ENCODE measurements at places on chromosomes 2 and 18.

DNA sequence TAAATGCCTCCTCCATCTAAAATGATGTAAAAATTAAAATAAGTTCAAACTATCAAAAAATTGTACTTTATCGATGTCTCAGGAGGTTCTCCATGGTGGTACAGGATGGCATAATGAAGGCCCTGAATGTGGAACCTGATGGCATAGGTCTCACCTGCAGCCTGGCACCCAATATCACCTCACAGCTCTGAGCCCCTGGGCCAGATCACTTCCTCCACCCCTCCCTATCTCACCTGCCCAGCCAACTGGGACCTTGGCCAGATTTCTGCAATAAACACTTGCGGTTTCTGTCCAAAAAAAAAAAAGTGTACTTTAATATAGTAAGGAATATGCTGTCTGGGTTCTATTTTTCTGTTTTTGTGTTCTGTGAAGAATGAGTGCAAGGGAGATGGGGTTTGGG, 6.7 kb upstream of the RBM45 start:
- no peak for DNase-seq

- peak; percentile 90 for DNase-seq
These were observed at the start of gene TWIST2 for GRCh38 chr2:238847841-238848690. Gene TWIST2 (plus strand): TSS chr2:238848085. CDS start chr2:238848216, 131 bp downstream.

DNA sequence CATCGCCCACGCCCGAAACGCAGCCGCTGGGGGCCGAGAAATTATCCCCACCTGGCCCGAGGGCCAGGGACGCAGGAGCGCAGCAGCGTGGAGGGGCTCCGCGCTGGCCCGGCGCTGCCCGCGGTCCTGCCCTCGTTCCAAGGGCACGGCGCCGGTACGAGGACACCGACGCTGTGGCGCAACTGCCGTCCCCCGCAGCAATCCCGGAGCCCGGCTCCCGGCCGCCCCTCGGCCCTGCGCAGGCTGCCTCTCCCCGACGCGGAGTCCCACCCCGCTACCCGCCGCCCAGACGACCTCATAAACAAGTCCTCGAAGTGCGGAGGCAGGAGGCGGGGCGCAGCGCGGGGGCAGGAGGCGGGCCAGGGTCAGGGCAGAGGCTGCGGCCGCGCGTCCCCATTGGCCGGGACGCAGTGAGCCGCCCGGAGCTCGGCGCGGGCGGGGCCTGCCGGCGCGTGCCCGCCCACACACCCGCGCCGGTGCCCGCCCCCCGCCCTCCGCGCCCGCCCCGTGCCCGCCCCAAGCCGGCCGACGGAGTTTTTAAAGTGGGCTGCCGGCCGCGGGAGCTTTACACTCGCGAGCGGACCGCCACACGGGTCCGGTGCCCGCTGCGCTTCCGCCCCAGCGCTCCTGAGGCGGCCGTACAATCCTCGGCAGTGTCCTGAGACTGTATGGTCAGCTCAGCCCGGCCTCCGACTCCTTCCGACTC, at the start of gene EPAS1:
Gene EPAS1 (plus strand): TSS at position 568 of the 706 bp plus-strand sequence. CDS start 505 bp downstream, outside the sequence.
- no peak for DNase-seq

DNA sequence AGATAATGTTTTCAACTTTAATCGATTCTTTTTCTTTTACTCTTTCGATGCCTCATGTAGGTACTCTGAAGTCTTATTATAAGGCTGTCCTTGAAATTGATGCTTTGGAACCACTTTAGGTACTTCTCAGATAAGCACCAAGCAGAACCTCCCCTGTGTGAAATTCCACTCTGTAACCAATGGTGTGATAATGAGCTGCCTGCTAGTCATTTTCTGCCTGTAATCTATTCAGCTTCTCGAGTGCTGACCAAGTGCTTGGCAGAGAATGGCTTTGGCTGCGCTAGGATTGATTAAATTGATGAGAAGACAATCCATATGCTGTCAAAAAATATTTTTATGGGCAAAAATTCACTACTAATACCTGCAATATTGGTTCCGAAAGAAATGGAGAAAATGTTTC, 132.1 kb upstream of the STON1 start:
- no peak for DNase-seq

- no peak for DNase-seq
These were observed 857.4 kb downstream of the TDRD15 start for GRCh38 chr2:21981127-21981526.

DNA sequence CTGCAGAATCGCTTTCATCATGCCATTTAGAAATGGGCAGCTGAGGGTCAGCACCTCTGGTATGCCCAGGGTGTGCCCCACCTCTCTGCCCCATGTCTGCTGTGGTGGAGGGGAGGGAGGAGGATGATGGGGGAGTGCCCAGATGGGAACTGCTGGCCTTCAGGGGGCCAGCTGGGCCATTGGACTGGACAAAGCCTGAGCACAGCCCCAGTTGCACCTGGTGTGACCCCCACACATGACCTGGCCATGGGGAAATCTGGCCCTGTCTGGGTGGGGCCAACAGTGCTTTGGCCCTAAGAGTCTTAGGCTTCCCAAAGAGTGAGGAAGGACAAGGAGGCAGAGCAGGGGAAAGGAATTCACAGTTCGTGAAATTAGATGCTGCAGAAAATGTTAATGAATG, 44.1 kb downstream of the CTIF start:
- DNase-seq, result no peak

GRCh38 chr2:18396329-18397010, 164.0 kb downstream of the RDH14 start:
- no peak for DNase-seq

GRCh38 chr2:8306530-8307351, 375.1 kb upstream of the ID2 start:
- no peak for DNase-seq

- peak; percentile 78 for DNase-seq
These were observed 9.4 kb upstream of the ITGB6 start for GRCh38 chr2:160209516-160209856.

DNA sequence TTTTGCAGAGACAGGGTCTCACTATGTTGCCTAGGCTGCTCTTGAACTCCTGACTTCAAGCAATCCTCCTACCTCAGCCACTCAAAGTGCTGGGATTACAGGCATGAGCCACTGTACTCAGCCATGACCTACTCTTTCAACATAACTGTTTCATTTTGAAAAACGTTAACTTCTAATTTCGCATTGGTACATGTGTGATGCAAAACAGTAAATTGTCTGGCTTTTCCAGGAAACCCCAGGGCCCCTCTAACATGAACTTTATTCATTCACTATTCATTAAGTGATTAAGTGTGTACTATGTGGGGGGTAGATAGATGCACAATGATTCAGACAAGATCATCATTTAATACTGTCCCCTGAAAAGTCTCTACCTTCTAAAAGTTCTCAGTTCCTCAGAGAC, 364.9 kb downstream of the SS18 start:
- DNase-seq, result no peak

DNA sequence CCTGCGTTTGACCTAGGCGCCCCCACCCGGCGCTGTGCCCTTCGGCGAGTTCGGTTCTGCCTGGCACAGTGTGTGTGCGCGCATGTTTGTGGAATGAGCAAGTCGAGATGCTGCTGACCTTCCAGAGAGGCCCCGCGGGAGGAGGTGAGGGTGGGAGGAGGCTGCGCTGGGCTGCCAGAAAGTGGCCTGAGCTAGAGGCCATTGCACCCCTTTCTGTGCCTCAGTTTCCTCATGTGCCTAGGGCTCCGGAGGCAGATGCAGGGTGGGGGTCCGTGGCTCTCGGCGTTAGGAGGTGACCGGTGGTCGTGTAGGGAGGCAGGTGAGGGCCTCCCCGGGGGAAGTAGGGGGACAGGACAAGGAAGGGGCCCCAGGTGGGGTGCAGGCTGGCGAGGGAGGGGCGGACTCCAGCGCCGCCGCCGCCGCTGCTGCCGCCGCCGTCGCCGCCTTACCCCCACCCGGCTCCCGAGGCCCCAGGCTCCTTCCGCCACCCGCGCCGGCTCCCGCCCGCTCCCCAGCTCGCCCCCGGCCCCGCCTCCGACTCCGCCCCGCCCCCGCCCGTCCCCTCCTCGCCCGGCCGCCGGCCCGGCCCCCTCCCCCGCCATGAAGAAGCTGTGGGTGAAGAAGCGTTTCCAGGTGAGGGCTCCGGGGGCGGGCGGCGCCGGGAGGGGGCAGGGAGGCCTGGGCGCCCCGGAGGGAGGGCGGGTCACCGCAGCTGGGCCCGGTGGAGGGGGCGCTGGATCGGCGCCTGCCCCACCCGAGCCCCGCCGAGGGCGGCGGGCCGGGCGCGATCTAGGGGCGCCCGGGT, 7.0 kb downstream of the SPEG start:
- no peak for DNase-seq

DNA sequence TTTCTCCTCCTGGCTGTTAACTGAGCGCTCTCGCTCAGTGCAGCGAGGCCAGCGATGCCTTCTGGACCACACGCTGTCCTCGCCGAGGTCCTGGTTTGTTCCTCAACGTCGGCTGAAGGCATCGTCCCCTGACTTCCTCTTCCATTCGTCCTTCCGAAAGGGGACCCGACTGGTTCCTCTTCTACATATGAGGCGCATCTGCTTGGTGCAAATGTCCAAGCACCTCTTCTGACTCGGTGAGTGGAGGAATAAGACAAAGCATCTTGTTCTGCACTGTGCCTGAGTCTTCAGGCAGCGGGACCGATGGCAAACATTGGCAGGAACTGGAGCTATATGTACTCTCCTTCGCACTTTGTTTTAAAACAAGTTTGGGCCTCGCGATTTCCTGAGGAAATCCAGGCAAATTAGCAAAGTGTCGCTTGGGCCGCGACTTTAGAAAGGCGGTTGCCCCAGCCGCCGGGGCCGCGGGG, 621 bp upstream of the KCNS3 start:
- DNase-seq, result no peak

DNA sequence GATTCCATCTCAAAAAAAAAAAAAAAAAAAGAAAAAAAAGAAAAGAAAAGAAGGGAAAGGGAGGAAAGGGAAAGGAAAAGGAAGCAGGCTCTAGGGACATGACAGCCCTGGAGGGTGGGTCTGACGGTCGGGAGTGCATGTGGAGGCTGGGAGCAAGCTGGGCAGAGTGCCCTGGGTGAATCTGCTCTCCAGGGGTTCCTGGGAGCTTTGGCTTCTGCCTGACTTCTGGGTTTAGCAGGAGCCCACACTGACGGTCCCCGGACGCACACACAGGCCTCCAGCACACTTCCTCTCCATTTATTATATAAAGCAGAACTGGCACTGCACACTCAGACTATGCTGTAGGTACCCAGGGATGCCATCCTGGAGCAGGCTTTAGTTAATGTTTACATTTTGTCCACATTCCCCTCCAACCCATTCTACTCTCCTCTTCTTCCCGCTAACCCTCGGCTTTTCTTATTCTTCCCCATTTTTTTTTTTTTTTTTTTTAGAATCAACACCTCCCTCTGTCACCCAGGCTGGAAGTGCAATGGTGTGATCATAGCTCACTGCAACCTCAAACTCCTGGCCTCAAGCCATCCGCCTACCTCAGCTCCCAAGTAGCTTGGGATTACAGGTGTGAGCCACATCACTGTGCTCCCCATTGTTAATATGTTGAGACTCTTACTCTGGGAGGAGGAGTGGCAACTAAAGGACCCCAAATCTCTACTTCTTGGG, 151.1 kb upstream of the SLC1A4 start:
- no peak for DNase-seq

GRCh38 chr18:14924226-14924625, 176.3 kb downstream of the ANKRD30B start:
- peak; percentile 72 for DNase-seq

- no peak for DNase-seq
These were observed 241.2 kb upstream of the SKOR2 start for GRCh38 chr18:47492691-47493090.

GRCh38 chr2:197604117-197604860, 71.1 kb downstream of the RFTN2 start:
- DNase-seq, result no peak

DNA sequence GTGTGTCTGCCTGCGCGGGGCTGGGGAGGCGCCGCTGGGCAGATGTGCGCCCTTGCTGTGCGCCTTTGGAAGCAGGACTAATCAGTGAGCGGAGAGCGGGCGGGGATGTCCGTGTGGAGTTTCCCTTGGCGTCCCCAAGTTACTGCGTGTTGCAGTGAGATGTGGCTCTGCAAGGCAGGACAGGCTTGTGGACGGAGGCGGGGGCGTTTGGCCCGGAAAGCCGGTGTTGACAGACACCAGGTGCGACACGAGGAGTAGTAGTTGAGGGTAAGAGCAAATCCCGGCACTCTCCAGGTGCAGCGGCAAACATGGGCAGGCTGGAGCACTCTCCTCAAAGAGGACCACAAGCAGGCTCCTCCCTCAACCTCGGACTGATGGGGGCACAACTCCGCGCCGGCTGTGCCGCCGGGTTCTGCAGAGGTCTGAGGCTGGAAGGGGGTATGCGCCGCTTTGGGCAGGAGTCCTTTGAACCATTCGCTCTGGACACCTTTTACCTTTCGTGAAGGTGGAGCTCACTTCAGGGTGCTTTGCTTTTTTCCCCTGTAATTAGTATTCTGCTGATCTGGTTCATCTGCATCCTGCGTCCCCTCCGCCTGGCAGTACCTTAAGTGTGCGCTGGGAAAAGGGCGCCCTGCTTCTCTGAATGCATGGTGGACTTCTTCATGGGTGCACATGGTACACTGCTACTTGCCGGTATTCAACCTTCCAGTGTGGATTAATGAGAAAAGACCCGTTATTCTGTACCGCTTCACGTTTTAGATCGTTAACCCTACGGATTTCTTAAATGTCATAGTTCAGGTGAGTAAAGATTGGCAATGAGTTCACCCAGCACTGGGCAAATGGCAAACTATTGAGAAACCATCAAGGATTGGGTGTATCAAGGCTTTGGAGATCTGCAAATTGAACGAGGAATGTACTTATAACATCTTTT, 608 bp downstream of the CDH7 start:
- no peak for DNase-seq

- no peak for DNase-seq
These were observed 201.0 kb upstream of the SP5 start for GRCh38 chr2:170514140-170514539.

DNA sequence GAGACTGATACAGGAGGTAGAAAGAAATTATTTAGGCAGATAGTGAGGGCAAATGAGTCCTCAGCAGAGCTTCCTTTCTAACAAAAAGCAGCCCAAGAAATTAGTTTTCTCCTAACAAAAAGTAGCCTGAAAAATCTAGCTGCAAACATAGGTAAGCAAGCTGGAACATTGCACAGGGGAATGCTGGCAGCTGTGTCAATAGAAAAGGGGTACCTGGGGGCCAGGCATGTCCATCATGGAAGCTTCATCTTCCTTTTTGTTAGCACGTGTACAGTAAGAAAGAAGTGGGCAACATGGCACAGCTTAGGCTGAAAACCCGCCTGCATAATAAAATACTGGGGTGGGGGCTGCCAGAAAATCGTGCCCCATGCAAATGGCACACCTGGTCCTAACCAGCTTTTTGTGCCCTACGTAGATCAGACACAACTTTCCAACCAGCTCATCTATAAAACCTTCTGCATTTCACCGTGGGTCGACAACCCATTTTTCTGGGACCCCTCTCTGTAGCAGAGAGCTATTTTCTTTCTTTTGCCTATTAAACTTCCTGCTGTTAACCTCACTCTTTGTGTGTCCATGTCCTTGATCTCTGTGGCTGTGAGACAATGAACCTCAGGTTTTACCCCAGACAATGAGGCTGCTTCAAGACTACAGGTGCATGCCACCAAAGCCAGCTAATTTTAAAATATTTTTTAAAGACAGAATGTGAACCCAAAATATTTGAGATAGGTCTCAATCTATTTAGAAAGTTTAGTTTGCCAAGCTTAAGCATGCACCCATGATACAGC, 6.6 kb upstream of the MTHFD2 start:
- DNase-seq, result no peak

Data from HS-5 (cell line).